ENCODE measurements at places on chromosomes 3 and 15. TPM values are rescaled to one million over a fixed set of nuclear protein-coding genes. Genes with fewer than 3 reads are reported as not detected.

- H3K27ac ChIP-seq, result no peak overlapping the region
- H3K27me3 ChIP-seq, result no peaks in the 10 kb centered on the region
- no peaks in the 10 kb centered on the region for H3K36me3 ChIP-seq
- no peak overlapping the region for H3K4me3 ChIP-seq
- no peak for DNase-seq
- H3K4me1 ChIP-seq, result peaks cover 24% of the 10 kb centered on the region
Measured at GRCh38 chr3:42043099-42043813, 47.9 kb upstream of the TRAK1 start.

- no peaks in the 10 kb centered on the region for H3K4me1 ChIP-seq
- H3K27me3 ChIP-seq, result peaks cover 32% of the 10 kb centered on the region
- DNase-seq, result no peak
- no peaks in the 10 kb centered on the region for H3K36me3 ChIP-seq
Measured at GRCh38 chr15:60195611-60196010, 191.5 kb downstream of the FOXB1 start.

The AQP9 gene
- 0.26 TPM for total RNA-seq

DNA sequence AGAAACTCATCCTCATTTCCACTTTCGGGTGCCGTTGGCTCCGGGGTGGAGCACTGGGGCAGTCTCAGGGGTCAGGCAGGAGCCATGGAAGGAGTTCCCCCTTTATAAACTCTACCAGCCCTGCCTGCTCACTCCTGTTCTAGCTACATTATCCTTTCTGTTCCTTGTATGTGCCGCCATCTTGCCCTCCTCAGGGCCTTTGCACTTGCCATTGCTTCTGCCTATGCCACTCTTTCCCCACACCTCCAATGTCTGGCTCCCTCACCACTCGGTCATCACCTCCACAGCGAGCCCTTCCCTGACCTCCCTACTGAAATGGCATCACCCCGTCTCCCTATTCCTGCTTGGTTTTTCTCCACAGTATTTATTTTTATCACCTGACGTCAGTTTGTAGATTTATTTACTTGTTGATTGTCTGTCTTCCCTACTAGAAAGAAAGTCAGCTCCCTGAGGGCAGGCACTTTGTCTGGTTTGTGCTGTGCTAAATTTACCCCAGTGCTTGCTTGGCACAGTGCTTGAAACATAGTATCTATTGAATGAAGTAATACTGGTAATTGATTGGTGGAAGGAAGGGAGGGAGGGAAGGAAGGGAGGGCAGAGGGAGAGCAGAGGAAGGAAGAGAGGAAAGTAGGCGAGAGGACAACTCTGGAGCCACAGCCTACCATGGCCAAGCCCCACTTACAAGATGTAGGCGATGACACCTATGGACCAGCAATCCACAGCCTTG, 8.8 kb downstream of the CAMK1 start:
- H3K27me3 ChIP-seq, result no peaks in the 10 kb centered on the region
- no peak overlapping the region for H3K27ac ChIP-seq
- H3K4me1 ChIP-seq, result peaks cover 2% of the 10 kb centered on the region
- H3K36me3 ChIP-seq, result peaks cover 42% of the 10 kb centered on the region
- no peak for DNase-seq
- no peak overlapping the region for H3K4me3 ChIP-seq

DNA sequence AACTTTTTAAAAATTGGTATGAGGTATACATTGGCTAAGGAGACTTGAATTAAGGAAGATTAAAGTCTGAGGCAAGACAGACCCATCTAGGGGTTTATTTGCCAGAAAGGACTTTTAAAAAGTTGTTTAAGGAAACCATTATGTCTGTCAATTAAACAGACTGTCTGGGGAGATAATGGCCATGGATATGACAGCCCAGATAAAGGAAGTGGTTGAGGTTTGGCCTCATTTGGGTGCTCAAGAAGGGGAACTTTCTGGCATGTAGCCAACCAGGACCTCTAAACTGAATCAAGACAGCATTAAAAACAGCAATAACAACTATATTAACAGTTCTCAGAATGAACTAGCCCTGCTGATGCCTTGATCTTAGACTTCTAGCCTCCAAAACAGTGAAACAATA, 9.9 kb upstream of the CD200R1L start:
- DNase-seq, result no peak
- H3K4me1 ChIP-seq, result peaks cover 28% of the 10 kb centered on the region
- H3K4me3 ChIP-seq, result no peak overlapping the region
- H3K27me3 ChIP-seq, result no peaks in the 10 kb centered on the region
- H3K27ac ChIP-seq, result no peak overlapping the region
- H3K36me3 ChIP-seq, result peaks cover 8% of the 10 kb centered on the region

The PPP1R14D gene
- total RNA-seq, result not detected

The CD96 gene
- 37.9 TPM for total RNA-seq

DNA sequence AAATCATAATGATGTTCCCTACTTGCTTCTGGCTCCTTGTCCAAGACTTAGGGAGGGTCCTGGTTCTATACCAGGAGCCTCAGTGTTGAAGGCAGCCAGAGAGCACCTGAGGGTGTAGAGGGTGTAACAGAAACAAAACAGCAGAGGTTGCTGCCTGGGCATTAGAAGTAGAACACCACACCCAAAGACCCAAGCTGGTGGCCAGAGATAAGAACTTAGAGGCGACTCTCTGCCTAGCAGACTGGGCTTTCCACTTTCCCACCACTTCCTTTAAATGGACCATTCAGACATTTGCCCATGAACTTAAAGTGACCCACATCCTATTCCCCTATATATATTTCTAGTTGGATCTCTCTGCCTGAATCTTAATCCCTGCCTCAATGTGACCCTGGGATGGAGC, 189.8 kb downstream of the KLF13 start:
- no peak overlapping the region for H3K4me3 ChIP-seq
- DNase-seq, result no peak

GRCh38 chr3:73783811-73784210, 159.1 kb upstream of the PDZRN3 start:
- no peaks in the 10 kb centered on the region for H3K4me1 ChIP-seq
- no peaks in the 10 kb centered on the region for H3K27me3 ChIP-seq
- no peak overlapping the region for H3K4me3 ChIP-seq
- no peaks in the 10 kb centered on the region for H3K36me3 ChIP-seq

GRCh38 chr3:480070-480469, 283.5 kb downstream of the CHL1 start:
- H3K36me3 ChIP-seq, result no peaks in the 10 kb centered on the region
- no peak for DNase-seq
- H3K4me1 ChIP-seq, result no peaks in the 10 kb centered on the region
- no peaks in the 10 kb centered on the region for H3K27me3 ChIP-seq
- H3K27ac ChIP-seq, result no peak overlapping the region
- H3K4me3 ChIP-seq, result no peak overlapping the region

The MB21D2 gene
- 8.7 TPM for total RNA-seq

The CCK gene
- total RNA-seq, result not detected

- no peaks in the 10 kb centered on the region for H3K36me3 ChIP-seq
- no peaks in the 10 kb centered on the region for H3K27me3 ChIP-seq
- H3K4me3 ChIP-seq, result no peak overlapping the region
Measured at GRCh38 chr3:85533586-85533985, 574.8 kb downstream of the CADM2 start.

DNA sequence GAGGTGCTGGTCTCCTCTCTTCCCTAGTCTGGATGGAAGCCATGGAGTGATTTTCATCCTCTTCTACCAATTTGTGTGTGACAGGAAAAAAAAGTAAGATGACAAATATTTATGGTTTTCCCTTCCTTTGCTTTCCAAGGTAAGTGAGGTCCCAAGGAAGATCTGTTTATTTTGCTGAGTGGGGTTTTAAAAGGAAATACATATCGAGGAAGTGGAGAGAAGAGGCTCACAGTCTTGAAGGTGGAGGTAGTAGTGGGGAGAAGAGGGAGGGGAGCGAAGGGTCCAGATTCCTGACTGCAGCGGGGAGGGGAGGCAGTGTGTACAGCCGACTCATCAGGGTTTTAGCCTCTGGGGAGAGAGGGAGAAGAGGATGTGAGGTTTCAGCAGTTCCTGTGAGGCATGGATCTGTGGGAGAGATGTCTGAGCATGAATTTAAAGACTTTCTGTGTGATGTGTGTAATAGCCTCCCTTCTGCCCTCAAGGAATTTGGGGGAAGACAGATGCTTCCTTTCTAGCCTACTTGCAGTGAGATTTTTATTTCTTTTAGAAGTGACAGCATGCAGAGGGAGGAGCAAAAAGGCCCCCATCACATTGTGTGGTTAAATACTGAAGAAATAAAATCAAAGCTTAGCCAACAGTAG, 272.4 kb downstream of the THRB start:
- H3K27me3 ChIP-seq, result peaks cover 6% of the 10 kb centered on the region
- no peak overlapping the region for H3K27ac ChIP-seq
- no peaks in the 10 kb centered on the region for H3K36me3 ChIP-seq
- no peak overlapping the region for H3K4me3 ChIP-seq
- no peaks in the 10 kb centered on the region for H3K4me1 ChIP-seq

DNA sequence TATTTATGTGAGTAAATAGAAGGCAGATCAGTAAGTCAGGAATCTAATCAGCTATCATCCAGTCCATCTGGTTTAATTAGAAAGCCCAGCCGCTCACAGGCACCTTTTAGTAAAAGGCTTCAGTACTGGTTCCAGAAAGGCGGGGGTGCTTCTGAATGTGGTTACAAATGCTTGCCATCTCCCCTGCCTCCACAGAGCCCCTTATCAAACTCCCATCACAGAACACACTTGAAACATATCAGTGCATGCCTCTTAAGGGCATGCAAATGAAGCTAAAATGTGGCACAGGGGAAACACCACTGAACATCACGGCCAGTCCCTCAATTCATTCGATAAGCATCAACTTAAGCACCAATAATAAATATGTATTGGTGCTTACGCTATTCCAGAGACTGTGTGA, 261.4 kb downstream of the RORA start:
- no peak overlapping the region for H3K4me3 ChIP-seq
- H3K27ac ChIP-seq, result no peak overlapping the region
- no peaks in the 10 kb centered on the region for H3K36me3 ChIP-seq
- DNase-seq, result no peak
- no peaks in the 10 kb centered on the region for H3K27me3 ChIP-seq
- no peaks in the 10 kb centered on the region for H3K4me1 ChIP-seq

DNA sequence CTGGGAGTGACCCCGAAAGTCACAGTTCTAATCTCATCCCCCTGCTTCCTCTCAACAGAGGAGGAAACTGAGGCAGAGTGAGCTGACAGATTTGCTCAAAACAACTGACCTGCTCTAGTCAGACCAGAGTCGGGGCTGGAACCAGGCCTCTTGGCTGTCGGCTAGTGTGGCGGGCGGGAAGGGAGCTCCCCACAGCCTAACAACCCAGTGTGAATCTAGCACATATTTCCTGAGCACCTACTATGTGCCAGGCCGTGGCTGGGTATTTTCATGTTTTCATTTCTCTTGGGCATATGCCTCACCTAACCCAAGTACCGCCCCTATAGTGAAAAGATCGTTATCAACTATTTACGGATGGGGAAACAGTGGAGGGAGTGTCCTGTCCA, 27.2 kb downstream of the GRIP2 start:
- H3K27me3 ChIP-seq, result no peaks in the 10 kb centered on the region
- H3K4me1 ChIP-seq, result peaks cover 5% of the 10 kb centered on the region
- H3K27ac ChIP-seq, result no peak overlapping the region
- no peak for DNase-seq
- no peak overlapping the region for H3K4me3 ChIP-seq

- no peak overlapping the region for H3K27ac ChIP-seq
- H3K27me3 ChIP-seq, result no peaks in the 10 kb centered on the region
- DNase-seq, result no peak
- no peaks in the 10 kb centered on the region for H3K36me3 ChIP-seq
Measured at GRCh38 chr3:167666563-167666962, 12.8 kb upstream of the WDR49 start.

DNA sequence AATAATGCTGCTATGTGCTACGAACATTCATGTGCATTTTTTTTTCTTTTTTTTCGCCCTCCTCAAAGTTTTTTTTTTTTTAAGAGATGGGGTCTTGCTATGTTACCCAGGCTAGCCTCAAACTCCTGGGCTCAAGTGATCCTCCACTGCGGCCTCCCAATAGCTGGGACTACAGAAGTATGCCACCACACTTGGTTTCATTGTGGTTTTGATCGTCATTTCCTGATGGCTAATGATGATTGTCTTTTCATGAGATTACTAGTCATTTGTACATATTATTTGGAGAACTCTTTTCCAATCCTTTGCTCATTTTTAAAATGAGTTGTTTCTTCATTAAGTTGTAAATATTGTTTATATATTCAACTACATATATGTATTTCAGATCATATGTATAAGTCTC, 48.8 kb downstream of the FBXO22 start:
- peaks cover 34% of the 10 kb centered on the region for H3K27me3 ChIP-seq
- no peak overlapping the region for H3K27ac ChIP-seq
- no peak for DNase-seq
- no peak overlapping the region for H3K4me3 ChIP-seq

The CCDC80 gene
- not detected for total RNA-seq

DNA sequence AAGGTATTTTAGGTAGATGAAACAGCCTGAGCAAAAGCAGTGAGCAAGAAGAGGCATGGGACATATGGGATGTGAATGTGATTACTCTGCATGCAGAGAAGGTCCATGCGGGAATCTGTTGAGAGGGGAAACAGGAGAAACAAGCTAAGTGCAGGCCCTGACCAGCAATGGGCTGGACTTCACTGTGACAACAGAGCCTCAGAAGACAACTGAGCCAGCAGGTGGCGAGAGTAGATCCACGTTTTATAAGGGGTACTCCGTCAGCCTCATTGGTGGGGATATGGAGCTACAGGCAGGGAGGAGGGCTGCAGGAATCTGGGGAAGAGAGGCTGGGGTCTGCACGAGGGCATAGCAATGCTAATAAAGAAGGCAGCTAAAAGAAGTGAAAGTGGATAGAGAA, 405.9 kb upstream of the LMCD1 start:
- H3K36me3 ChIP-seq, result no peaks in the 10 kb centered on the region
- no peak overlapping the region for H3K27ac ChIP-seq
- no peak overlapping the region for H3K4me3 ChIP-seq
- DNase-seq, result no peak

The EFL1 gene
- 27.7 TPM for total RNA-seq

DNA sequence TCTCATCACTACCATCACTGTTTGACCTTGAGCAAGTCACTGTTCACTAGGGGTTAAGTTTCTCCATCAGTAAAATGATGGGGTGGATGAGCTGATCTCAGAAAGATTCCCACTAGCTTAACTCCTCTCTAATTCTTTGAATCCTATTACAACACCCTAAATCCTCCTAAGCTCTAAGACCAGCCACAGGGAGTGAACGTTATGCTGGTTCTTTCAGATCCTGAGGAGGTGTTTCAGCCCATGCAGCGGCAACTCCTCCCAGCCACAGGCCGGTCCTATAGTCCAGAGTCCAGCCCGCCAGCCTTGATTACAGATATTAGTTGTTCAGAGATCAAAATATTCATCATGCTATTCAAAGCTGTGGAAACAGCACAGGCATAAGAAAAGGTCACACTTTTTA, 15.1 kb downstream of the MB21D2 start:
- no peak for DNase-seq
- H3K27ac ChIP-seq, result no peak overlapping the region
- H3K4me3 ChIP-seq, result no peak overlapping the region
- no peaks in the 10 kb centered on the region for H3K27me3 ChIP-seq
- peaks cover 48% of the 10 kb centered on the region for H3K4me1 ChIP-seq

The SGO1 gene
- 37.8 TPM for total RNA-seq

The CNTN4 gene
- not detected for total RNA-seq

The LRIG1 gene
- 35.3 TPM for total RNA-seq

GRCh38 chr15:101116681-101116976, 135.2 kb downstream of the CHSY1 start:
- no peak overlapping the region for H3K27ac ChIP-seq
- no peak for DNase-seq
- no peaks in the 10 kb centered on the region for H3K36me3 ChIP-seq

Data from activated CD4-positive, alpha-beta memory T cell treated with anti-CD3 and anti-CD28 coated beads for 36 hours (primary cell).